Aorta (tissue), 5 donors: ENCODE measurements at places on chromosomes 2 and 18. TPM values are rescaled to one million over a fixed set of nuclear protein-coding genes. Genes with fewer than 3 reads are reported as not detected.
A peak's percentile ranks its signal among the peaks of the same experiment; 100 is the strongest.

AQP4 gene
- total RNA-seq = 0.30 TPM

- H3K4me1 ChIP-seq = peaks cover 3% of the 10 kb centered on the region
- DNase-seq = no peak
- no peak overlapping the region for H3K27ac ChIP-seq
- H3K27me3 ChIP-seq = no peaks in the 10 kb centered on the region
Measured at GRCh38 chr2:33339269-33339668, 137.2 kb upstream of the RASGRP3 start.

GALNT14 gene
- total RNA-seq = 1.2 TPM

ALPG gene
- total RNA-seq = not detected

DNA sequence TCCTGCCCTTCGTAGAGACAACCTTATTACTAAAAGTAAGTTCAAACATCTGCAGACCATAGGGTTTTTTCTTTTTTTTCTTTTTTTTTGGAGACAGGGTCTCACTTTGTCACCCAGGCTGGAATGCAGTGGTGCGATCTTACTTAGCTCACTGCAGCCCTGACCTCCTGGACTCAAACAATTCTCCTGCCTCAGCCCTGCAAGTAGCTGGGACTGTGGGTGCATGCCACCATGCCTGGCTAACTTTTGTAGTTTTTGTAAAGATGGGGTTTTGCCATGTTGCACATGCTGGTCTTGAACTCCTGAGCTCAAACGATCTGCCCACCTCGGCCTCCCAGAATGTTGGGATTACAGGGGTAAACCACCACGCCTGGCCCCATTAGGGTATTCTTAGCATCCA lies 32.4 kb downstream of the HADHA start:
- H3K4me1 ChIP-seq = no peaks in the 10 kb centered on the region
- H3K27ac ChIP-seq = no peak overlapping the region
- no peaks in the 10 kb centered on the region for H3K27me3 ChIP-seq
- peaks cover 16% of the 10 kb centered on the region for H3K36me3 ChIP-seq

TDRD15 gene
- 0.06 TPM for total RNA-seq

NDC80 gene
- total RNA-seq = 0.29 TPM

CHRND gene
- not detected for total RNA-seq

CNDP1 gene
- total RNA-seq = not detected

DNA sequence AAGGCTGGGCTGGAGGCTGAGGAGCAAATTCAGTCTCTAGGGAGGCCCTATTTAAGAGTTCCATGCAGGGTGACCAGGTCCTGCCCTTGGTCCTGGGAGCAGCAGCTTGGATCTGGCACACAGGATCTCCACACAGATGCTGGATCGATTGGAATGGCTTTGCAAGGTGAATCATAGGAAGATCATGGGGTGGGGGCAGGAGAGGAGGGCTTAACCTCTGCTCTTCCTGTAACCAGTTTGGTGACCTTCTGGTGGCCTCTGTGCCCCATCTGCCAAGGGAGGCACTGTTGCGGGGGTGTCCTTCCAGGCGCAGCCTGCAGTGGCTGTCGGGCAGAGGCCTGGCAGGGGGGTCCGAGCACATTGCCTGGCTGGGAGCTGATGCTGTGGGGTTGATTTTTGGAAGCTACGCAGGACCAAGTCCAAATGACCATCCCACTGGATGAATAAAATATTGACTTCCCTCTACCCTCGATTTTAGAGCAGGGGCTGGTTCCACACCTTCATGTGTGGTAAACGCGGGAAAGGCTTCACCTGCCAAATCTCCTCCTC lies 79.7 kb downstream of the EDAR start:
- no peaks in the 10 kb centered on the region for H3K4me1 ChIP-seq
- no peak for DNase-seq
- no peaks in the 10 kb centered on the region for H3K36me3 ChIP-seq
- no peak overlapping the region for H3K4me3 ChIP-seq

GALNT5 gene
- 3.2 TPM for total RNA-seq

- H3K4me3 ChIP-seq = no peak overlapping the region
- no peaks in the 10 kb centered on the region for H3K4me1 ChIP-seq
- no peak overlapping the region for H3K27ac ChIP-seq
Measured at GRCh38 chr2:152046940-152047339, 51.9 kb downstream of the CACNB4 start.

DNA sequence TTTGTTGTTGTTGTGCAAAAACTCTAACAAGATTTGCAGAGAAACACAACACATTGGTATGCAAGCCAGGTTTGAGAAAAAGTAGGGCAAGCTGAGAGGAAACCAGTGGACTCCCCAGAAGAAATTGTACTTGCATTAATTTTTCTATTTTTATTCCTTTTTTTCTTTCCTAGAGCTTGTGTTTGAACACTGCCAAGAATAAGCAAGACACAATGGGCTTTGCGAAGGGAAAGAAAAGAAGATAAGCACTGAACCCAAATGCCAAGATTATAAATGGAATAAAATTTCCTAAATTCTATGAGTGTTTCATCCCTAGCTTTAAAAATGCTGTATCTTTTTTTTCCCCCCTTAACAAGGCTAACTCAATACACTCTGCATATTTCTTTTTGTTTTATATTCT lies 17.0 kb upstream of the CYTIP start:
- H3K36me3 ChIP-seq = no peaks in the 10 kb centered on the region
- no peaks in the 10 kb centered on the region for H3K27me3 ChIP-seq
- no peak for DNase-seq
- no peak overlapping the region for H3K4me3 ChIP-seq
- no peak overlapping the region for H3K27ac ChIP-seq
- H3K4me1 ChIP-seq = peaks cover 3% of the 10 kb centered on the region

GLS gene
- 425 TPM for total RNA-seq

RASGRP3 gene
- total RNA-seq = 12.8 TPM

DNA sequence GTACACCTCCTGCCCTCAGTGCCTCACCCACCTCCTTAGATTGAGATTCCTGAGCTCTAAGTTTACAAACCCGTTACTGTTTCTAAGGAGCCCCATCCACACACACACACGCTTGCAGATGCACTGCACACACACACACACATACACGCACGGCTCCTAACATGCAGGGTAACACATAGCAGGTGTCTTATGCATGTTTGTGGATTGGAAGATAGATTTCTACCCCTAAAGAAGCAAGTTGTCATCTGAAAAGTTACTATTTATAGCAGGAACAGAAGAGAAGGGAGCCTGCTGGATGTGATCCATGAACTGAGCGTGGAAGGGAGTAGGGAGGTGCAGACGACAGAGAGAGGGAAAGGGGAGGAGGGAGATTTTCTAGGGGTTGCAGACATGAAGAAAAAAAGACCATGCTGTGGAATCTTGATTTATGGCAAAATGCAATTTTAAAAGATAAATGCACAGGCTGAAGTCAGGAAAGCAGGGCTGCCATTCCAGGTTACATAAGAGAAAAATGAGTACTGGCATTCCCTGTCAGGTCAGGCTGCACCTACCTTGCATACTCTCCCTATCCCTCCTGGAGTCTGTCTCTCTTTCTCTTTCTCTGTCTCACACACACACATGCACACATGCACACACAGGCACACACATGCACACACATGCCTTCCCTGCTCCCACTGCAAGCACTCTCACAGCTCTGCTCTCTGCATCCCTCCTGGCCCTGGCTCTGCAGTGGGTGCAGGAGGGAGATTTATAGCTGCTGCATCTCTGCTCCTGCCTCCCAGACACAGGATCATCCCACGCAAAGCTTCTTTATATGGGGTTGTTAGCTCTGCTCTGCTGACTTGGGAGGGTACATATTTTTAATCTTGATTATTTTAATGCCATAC lies 192.6 kb upstream of the MYT1L start:
- no peaks in the 10 kb centered on the region for H3K36me3 ChIP-seq
- no peak for DNase-seq
- H3K27ac ChIP-seq = no peak overlapping the region
- H3K27me3 ChIP-seq = no peaks in the 10 kb centered on the region
- no peak overlapping the region for H3K4me3 ChIP-seq

GRCh38 chr2:72084584-72084976 lies 63.1 kb downstream of the CYP26B1 start:
- H3K4me3 ChIP-seq = no peak overlapping the region
- no peak overlapping the region for H3K27ac ChIP-seq
- H3K4me1 ChIP-seq = no peaks in the 10 kb centered on the region
- no peak for DNase-seq

DNA sequence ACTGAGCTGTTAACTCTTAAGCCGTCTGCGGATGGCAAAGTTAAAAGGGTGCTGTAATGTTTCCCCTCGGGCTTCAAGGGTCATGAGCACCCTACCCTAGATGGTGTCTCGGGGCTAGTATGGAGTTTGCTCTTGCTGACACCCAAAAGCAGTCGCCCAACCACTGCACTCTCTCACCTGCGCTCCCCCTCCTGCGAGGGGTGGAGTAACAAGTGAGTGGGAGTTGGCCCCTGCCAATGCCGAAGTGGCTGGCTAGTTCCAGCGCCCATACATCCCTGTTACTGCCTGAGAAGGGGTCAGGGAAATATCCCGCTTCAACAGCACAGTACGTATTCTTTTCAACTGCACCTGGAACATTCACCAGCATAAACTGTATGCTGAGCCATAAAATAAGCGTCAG lies 47.5 kb downstream of the FAM117B start:
- no peaks in the 10 kb centered on the region for H3K27me3 ChIP-seq
- H3K27ac ChIP-seq = no peak overlapping the region
- no peak for DNase-seq

SAG gene
- total RNA-seq = not detected

DNA sequence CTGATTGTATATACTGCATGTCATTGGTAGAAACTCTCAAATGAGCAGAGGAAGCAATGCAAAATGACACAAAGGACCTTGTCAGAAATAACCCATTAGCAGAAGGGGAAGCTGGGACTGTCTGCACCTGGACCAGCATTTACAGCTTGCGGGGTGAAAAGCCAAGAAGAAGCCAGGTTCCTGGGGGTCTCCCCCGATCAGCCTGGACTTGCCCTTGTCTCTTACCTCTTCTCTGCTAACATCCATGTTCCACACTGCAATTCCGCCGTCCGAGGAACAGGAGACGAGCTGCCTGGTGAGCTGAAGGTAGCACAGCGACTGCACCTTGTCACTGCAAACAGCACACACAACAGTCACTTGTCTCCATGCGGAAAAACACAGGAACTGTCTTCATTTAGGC lies 51.1 kb downstream of the WDFY1 start:
- peaks cover 7% of the 10 kb centered on the region for H3K36me3 ChIP-seq
- no peak for DNase-seq
- H3K27ac ChIP-seq = no peak overlapping the region
- H3K4me1 ChIP-seq = no peaks in the 10 kb centered on the region
- H3K27me3 ChIP-seq = no peaks in the 10 kb centered on the region

DNA sequence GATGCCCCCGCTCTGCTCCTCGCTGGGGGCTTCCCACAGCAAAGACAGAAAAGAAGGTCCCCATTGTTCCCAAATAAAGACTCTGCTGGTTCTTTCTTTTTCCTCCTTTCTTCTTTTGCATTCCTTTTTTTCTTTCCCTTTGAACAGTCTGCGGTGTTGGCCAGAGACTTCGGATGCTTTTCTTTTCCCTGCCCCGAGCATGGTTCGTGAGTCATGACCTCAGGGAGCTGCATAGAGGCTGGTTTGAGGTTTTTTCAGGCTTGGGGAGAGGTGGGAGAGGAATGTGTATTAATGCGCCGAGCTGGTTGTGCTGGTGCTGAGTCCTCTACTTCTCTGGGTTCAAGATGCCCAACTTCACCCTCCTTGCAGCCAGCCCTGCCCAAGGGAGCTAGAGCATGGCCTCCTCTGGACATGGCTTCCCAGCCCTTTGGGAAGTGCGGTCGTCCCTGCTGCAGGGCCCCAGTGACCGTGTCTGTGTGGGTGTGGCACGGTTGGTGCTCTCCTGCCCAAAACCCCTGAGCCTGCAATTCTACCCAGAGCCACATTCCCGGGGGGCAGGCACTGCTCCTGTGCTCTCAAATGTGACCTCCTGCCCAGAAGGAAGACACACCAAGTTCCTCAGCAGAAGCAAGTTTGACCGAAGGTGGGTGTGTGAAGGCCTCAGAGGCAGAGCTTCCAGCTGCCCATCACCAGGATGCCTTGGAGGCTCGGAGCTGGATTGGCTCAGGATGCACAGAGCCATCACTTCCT lies 9.0 kb upstream of the ARHGEF4 start:
- H3K36me3 ChIP-seq = no peaks in the 10 kb centered on the region
- H3K27me3 ChIP-seq = no peaks in the 10 kb centered on the region
- DNase-seq = peak; percentile 62
- H3K4me3 ChIP-seq = no peak overlapping the region
- H3K4me1 ChIP-seq = no peaks in the 10 kb centered on the region
- H3K27ac ChIP-seq = no peak overlapping the region

DNA sequence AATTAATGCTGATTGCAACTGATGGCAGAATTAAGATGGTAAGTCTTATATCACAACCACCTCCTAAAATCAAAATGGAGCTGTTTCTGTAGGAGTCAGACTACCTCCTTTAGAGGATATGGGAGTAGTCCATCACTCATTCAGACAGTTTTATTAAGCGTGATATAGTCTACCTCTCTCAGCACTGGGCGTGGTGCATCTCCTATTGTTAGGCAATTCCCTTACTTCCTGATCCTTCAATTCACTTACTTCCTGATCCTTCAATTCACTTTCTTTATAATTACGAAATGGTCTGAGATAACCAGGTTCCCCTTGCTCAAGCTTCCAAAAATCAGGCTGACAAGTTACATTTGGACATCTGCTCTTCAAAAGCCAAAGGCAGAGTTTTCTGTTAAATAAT lies 31.9 kb downstream of the ATP8B1 start:
- H3K27me3 ChIP-seq = no peaks in the 10 kb centered on the region
- peaks cover 6% of the 10 kb centered on the region for H3K4me1 ChIP-seq
- no peaks in the 10 kb centered on the region for H3K36me3 ChIP-seq
- H3K4me3 ChIP-seq = no peak overlapping the region

- no peak for DNase-seq
- H3K4me3 ChIP-seq = no peak overlapping the region
- no peaks in the 10 kb centered on the region for H3K4me1 ChIP-seq
- no peak overlapping the region for H3K27ac ChIP-seq
- H3K36me3 ChIP-seq = no peaks in the 10 kb centered on the region
Measured at GRCh38 chr2:199206536-199206935, 251.2 kb downstream of the SATB2 start.

DNA sequence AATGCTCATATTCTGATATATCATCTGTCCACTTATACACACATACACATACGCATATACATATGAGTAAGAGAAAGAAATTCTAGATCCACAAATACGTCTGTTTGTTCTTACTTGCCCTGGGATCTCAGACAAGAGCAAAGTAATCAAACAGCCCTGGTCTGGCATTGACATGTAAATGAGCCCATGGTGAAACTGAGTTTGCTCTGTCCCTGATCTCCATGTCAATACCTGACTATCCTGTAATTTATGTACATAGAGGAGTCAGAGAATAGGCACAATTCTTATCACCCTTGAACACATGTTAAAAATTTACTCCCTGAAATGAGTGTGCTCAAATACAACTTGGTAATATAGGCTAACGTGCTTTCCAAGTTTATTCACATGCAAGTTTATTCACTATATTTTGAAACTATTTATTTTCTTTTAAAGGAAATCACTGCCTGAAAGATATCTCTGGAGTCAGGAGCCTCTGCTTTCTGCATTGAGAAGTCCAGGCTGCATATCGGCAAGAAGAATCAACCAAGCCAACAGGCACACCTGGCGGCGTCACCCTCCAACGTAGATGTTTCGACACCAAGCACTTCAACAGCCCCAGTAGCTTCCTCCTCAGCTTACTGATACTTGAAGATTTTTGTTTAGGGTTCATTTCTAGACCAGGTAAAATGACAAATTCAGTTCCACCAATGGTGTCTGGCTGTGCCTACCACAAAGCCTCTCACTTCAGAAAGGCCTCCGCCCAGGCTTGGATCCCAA lies 100.6 kb downstream of the CMPK2 start:
- no peaks in the 10 kb centered on the region for H3K36me3 ChIP-seq
- H3K27me3 ChIP-seq = no peaks in the 10 kb centered on the region
- no peak for DNase-seq
- no peaks in the 10 kb centered on the region for H3K4me1 ChIP-seq
- no peak overlapping the region for H3K4me3 ChIP-seq

- no peak for DNase-seq
- H3K27ac ChIP-seq = peak overlapping the region; percentile 8
- no peak overlapping the region for H3K4me3 ChIP-seq
- peaks cover 12% of the 10 kb centered on the region for H3K4me1 ChIP-seq
- peaks cover 2% of the 10 kb centered on the region for H3K36me3 ChIP-seq
Measured at GRCh38 chr2:33153008-33153407, 206.3 kb downstream of the LTBP1 start.
